Fibroblast of gingiva (primary cell): ENCODE measurements at places on chromosomes 2 and 18.

- no peak for DNase-seq
Observed at GRCh38 chr2:159828738-159829137, 30.7 kb upstream of the CD302 start.

GRCh38 chr2:58913082-58913726 is 672.1 kb upstream of the FANCL start:
- DNase-seq: no peak

GRCh38 chr18:49608366-49609255 is 46.8 kb downstream of the LIPG start:
- DNase-seq: no peak

GRCh38 chr2:239960929-239961661 is 64.0 kb downstream of the NDUFA10 start:
- no peak for DNase-seq
